AG08396 (cell line): ENCODE measurements at places on chromosomes 4 and X.

- no peak for DNase-seq
Observed at GRCh38 chr4:8046925-8047541, 107.4 kb upstream of the AFAP1 start.

DNA sequence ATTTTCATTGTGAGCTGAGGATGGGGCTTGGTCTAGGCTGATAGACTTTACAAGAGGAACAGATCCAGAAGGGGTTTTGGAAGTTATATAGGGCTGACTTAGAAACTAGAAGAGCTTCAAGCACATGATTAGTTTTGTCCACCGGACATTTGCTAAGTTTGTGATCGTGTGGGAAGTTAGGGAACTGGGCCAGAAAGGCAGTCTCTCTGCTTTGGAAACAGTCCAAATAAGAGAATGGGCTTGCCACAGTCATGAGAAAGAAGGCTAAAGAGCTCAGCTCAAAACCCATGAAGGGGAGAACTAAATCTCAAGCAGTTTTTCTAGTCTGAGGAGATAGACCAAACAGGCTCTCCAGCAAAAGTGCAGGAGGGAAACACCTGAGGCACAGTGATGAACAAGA, 67.8 kb downstream of the ZNF674 start:
- no peak for DNase-seq

- no peak for DNase-seq
Observed at GRCh38 chrX:26653050-26653449, 437.1 kb downstream of the MAGEB5 start.

- DNase-seq = no peak
Observed at GRCh38 chrX:41538707-41539106, 91.6 kb downstream of the NYX start.

- no peak for DNase-seq
Observed at GRCh38 chr4:164252286-164252685, 501.6 kb upstream of the SMIM31 start.

- DNase-seq = no peak
Observed at GRCh38 chrX:30612250-30612655, 34.7 kb upstream of the TASL start.

- DNase-seq = no peak
Observed at GRCh38 chr4:68950033-68950432, 1.6 kb downstream of the UGT2A3 start.

DNA sequence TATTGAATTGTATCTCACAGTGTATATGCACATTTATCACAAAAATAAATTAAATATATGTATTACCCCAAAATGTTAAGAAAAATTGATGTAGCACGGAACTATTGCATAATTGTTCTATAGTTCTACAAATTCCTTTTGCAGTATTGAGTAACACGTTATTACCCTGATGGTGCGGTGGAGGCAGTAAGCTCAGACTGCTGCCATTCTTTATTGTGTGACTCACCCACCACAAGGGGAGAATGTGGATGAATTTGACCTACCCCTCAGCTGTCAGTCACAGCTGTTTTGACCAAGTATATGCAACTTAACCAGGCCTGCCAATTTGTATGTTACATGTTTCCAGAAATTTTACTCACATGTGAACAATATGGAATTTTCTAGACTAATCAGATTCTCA, 506.6 kb downstream of the SH3BGRL start:
- DNase-seq = no peak

DNA sequence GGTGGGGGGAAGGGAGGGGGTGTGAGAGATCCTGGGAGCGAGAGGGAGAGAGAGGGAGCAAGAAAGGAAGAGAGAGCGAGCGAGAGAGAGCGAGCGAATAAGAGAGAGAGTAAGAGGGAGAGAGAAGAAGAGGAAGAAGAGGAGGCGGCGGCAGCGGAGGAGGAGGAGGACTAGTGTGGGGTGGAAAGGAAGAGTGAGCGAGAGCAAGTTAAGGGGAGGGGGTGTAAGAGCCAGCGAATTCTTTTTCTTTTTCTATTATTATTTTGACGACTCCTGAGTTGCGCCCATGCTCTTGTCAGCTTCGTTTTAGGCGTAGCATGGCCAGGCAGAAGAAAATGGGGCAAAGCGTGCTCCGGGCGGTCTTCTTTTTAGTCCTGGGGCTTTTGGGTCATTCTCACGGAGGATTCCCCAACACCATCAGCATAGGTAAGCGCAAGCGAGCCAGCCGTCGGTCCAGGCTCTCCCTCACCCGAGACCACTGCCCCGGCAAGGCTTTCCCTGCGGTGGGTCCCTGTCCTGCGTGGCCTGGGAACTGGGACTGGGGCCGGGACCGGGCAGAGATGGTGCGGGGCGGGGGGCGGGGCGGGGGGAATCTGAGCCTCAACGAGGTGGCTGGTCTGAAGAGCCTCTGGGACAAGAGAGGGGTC, at the start of gene GRIA3:
GRIA3 (plus strand) TSS at position 60 of the 647 bp plus-strand sequence; CDS start at position 318, 258 bp downstream.
- DNase-seq = no peak

DNA sequence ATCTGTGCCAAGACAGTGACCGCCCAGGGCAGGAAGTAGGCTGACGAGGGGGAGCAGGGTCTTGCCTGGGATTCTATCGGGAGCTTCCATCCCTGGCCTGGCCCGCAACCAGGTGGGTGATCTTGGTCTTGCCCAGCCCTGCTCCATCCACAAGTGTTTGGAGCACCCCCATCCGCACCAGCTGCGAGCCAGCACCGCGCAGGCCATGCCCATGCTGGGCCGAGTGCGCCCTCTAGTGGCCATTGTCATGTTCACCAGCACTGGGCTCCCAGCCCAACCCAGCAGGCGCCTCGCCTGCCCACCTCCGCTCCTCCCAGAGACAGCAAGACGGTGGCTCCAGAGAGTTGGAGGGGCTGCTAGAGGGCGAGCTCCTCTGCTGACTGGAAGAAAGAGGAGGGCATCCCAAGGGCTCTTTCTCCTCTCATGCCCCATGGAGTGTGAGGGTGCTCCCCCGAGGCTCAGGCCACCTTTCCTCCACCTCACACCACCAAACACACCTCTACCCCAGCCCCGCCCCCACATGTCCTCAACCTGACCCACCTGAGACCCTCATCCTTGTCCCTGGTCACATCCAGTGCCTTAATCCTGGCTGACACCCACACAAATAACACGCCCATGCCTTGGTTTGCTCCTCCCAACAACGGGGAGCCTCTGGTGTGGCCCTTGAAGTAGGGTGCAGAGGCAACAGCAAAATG, 9.8 kb upstream of the ATP2B3 start:
- DNase-seq = peak; percentile 90

DNA sequence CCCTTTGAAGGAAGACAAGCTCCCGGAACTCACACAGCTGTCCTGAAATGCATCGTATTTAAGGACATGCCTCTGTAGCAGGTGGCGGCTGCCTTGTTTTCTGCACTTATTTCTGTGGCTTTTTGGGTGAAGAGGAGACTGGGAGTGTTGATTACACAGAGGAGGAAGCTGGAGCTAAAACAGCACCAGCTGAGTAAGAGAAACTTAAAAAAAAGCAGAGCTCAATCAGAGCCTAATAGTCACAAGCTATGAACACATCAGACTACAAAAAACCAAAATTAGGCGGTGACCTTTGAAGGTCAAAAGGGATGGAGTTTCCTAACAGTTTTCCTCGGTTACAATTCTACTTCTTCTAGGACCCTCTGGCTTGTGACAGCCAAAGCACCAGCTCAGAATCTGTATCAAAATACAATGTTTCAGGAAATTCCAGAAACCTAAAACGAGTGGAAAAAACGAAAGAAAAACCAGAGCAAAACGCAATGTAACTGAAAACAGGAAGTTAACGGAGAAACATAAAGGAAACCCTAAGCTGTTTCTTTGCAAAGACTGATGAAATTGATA, 13.5 kb downstream of the PRKX start:
- DNase-seq = no peak

DNA sequence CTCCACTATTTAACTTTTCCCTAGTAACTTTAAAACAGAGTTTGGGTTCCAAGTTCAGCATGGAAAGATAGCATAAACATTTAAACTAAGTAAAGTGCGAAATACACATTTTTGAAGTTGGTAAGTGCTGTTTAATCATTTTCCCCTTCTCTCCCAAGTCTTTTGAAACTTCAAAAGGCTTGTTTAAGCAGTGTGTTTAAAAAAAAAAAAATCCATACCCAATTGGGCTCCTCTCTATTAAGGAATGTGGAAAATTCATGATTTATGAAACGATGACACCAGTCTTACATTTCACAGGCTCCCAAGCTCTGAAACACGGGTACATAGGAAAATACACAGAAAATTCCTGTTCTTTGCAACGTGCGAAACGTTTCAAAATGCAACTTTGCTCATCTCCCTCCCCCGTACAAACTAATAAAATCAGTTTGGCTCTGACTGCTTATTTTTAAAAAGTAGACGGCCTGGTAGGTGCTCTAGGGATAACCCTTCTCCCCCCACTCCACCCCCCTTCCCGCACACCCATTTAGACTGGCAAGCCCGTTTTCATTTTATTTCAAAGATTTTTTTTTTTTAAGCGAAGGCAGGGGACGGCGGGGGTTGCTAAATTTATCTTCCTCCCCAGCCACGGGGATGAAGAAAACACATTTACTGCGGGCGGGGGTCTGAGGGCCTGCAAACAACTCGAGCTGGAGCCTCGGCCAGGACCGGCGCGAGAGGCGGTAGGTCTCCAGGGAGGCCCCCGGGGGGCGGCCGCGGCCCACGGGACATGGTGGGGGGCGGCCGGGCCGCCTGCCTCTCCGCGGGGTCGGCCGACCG, 786 bp upstream of the ZFX start:
- DNase-seq = peak; percentile 45

DNA sequence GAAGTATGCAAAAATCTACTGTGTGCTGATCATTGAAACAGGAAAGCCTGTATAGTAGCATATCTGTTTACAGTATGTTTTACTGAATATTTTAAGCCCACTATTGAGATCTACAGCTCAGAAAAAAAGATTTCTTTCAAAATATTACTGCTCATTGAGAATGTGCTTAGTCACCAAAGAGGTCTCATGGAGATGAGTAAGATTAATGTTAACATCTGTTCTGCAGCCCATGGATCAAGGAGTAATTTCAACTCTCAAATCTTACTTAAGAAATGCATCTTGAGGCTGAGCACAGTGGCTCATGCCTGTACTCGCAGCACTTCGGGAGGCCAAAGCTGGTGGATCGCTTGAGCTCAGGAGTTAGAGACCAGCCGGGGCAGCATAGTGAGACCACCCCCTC, 3.3 kb downstream of the RNF4 start:
- peak; percentile 20 for DNase-seq

GRCh38 chr4:67699603-67700002, 1.4 kb downstream of the UBA6 start:
- no peak for DNase-seq

- DNase-seq = no peak
Observed at GRCh38 chr4:124155239-124155638, 557.3 kb downstream of the ANKRD50 start.

DNA sequence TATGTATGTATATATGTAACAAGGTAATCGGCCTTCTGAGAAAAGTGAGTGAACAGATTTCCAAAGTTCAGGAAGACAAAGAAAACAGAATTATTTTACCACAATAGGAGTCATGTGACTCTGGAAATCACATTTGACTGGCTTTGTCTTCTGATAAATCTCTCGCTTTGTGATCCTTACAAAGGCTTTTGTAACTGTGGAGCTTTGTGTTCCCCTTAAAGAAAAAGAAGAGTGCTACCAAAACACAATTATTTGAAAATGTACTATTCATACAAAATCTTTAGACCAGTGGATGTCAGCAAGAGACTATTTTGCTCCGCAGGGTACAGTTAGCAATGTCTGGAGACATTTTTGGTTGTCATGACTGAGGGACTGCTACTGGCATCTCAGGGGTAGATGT, 238.8 kb downstream of the LDB2 start:
- no peak for DNase-seq

DNA sequence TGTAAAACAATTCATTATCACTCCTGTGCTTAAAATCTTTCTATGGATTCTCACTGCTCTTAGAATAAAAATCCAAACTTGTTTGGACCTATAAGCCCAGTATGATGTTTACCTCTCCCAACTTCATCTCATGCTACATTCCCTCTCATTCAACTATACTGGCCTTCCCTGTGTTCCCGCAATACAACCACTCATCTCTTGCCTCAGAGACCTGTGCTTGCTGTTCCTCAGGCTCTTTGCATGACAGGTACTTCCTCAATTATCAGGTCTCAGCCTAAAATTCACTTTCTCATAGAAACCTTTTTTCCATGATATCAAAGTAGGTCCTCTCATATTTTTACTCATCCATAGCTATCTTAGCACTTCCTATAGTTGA, 71.7 kb downstream of the ENOX2 start:
- no peak for DNase-seq

- DNase-seq = no peak
Observed at GRCh38 chrX:3378156-3378555, 31.7 kb upstream of the MXRA5 start.

DNA sequence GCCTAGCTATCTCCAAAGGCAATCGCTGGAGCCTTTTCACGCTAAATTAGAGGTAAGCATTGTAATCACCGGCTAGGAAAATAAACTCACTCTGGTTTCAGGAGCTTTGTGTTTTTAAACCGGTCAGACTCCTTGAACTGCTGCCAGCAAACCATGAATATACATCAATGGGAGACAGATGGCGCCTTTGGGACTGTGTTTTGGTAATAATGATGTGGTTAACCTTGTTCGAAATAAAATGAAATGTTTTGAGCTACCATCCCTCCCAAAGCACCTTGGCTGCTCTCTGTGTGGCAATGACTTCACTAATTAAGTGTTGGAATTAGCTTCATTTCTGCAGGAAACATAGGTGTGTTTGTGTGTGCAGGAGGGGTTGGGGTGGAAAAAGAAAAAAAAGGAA, 65.3 kb downstream of the CLNK start:
- DNase-seq = no peak

GRCh38 chr4:62133977-62134376, 933.9 kb downstream of the ADGRL3 start:
- no peak for DNase-seq

- DNase-seq = no peak
Observed at GRCh38 chr4:3805026-3805425, 38.8 kb downstream of the ADRA2C start.

DNA sequence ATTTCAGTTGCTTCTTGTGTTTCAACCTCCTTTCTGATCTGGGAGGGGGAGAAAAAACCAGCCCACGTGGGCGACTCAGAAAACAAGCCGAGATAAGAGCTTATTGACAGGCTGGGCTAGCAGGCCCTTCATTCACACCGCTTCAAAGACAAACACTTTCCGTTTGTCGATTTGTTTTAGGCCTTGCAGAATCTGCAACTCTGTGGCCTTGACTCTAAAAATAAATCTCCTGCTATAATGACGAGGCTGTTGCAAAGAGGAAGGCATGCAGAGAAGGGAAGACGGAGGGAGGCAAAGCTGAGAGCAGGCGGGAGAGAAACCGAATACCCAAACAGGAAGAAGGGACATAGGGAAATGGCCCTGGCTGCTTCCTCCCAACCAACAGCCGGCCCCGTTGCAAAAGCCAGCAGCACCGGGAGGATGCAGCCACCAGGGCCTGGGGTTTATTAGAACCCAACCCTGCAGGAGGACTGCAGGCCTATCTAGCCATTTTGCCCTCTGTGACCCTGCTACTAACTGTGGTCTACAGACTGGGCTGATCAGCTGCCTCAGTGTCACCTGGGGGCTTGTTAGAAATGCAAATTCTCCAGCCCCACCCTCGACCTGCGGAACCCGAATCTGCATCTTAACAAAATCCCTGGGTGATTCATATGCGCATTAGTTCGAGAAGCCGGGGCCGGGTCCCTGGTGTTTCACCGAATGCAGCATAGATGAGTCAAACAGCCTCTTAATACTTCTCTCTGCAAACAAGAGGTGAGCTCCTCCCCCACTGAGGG, 325.5 kb downstream of the BCOR start:
- no peak for DNase-seq

- no peak for DNase-seq
Observed at GRCh38 chr4:181682367-181683047, 560.7 kb upstream of the TENM3 start.

GRCh38 chr4:12729384-12729783, 754.8 kb downstream of the RAB28 start:
- peak; percentile 45 for DNase-seq

GRCh38 chr4:173860094-173860493, 330.1 kb upstream of the HAND2 start:
- no peak for DNase-seq
